ENCODE measurements at places on chromosomes 3 and 15. TPM values are rescaled to one million over a fixed set of nuclear protein-coding genes. Genes with fewer than 3 reads are reported as not detected.

DNA sequence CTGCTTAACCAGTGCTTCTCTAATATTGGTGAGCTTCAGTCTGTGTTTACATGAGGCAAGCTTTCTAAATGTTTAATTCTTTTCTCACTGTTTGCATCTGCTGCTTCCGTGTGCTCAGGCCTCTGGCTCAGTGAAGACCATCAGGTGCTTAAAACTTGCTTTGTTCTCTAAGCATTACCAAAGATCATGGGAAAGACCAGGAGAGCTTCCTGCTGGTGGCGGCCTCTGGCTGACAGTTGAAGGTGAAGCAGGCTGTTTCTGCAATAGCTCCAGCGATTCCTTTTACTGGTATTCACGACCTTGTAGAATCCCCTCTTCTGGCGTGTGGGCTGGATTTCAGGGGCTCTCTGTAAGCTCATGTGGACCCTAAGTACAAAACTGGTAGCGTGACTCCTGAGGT is 45.1 kb downstream of the EDEM1 start:
- no peak for DNase-seq

GRCh38 chr15:41914411-41914810 is 20.6 kb upstream of the SPTBN5 start:
- peak; percentile 75 for DNase-seq

Gene C2CD4A
- 0.05 TPM for total RNA-seq

GRCh38 chr3:52537165-52537620 is 788 bp downstream of the UQCC5 start:
- DNase-seq, result no peak

Gene CNTN3
- 1.3 TPM for total RNA-seq

Gene CFAP100
- total RNA-seq, result not detected

- DNase-seq, result no peak
Measured at GRCh38 chr15:62958528-62959363, 83.8 kb upstream of the TPM1 start.

GRCh38 chr3:132503559-132503958 is 86.3 kb downstream of the DNAJC13 start:
- DNase-seq, result no peak

DNA sequence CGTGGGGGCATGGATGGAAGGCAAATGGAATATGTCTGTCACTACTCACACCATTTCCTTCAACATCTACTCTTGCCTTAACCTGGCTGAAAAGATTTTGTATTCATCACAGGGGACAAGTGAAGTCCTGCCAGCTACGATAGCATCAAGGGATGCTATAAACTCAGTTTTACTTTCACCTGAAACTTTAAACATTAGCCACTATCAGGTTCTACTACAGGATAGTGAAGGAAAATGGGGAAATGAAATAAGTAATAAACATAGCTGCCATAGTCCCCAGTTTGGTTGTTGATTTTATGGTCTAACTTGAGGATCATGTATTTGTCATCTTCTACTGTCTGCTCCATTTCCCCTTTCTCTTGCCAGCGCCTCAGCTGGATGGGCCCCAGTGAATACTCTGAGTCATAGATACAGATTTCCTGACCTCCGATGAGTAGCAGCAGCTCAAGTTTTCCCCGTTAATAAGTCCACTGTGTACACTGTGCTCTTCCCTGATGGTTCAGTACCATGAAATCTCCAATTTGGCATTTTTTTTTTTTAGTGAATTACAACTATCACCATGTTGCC is 338.2 kb upstream of the SLCO3A1 start:
- no peak for DNase-seq

Gene CTXN2
- not detected for total RNA-seq

GRCh38 chr3:28291577-28291976 is 50.2 kb downstream of the CMC1 start:
- no peak for DNase-seq

DNA sequence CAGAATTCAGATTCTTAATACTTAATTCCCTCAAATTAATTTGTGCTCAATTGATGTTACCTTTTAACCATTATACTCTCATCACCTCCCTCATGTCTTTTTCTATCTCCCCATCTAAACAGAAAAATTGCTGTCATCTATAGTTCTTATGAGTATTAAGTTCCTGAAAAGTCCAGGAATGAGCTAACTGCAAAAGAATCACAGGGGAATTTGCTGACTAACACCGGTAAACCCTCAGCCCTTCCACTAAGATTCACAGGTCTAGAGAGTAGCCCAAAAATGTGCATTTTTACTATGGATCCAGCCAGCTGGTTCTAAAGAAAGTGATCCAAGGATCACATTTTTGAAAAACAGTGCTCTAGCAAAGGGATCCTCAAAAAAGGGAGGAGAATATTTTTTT is 67.0 kb downstream of the SETD2 start:
- no peak for DNase-seq

DNA sequence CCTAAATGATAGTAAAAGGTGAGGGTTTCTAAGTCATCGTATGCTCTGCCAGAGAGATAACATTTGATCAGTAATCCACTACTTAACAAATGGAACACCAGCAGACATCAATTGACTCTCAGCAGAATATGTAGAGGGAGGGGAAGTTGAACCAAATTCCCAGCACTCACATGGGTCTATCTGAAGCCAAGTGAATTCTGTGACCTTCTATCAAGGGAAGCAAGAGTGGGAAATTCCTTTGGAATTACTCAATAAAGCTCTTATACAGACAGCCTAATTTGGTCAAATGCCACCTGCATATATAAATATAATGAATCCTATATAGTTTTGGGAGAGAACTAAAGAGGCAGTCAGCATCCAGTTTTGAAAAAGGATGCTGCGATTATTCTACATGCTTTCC is 15.8 kb upstream of the KCNMB2 start:
- DNase-seq, result no peak

Gene PPM1L
- total RNA-seq, result 28.8 TPM

GRCh38 chr3:13658681-13659080 is 109.8 kb downstream of the FBLN2 start:
- DNase-seq, result no peak

Gene PRKAR2A
- 48.1 TPM for total RNA-seq

- no peak for DNase-seq
Measured at GRCh38 chr3:2921903-2922302, 188.3 kb downstream of the IL5RA start.

DNA sequence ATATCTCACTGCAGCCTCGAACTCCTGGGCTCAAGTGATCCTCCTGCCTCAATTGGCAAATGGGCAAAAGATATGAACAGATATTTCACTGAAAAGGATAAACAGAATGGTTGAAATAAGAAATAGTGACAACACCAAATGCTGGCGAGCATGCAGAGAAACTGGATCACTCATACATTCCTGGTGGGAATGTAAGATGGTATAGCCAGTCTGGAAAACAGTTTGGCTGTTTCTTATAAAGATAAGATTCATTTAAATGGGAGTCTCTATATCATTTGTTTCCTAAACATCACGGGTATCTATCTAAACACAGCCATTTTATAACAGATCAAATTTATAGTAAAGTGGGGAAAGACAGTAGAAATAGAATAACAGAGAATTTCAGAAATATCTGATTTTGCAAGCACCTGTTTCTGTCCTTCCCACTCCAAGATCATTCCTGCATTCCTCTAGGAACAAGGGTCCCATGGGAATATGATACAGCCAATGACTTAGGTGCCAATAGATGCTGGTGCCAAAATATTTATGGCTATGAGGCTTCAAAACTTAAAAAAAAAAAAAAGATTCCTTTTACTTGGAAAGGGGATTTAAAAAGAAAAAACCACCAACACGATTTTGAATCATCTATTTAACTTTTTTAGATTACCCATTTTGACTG is 9.9 kb upstream of the TFDP2 start:
- no peak for DNase-seq

DNA sequence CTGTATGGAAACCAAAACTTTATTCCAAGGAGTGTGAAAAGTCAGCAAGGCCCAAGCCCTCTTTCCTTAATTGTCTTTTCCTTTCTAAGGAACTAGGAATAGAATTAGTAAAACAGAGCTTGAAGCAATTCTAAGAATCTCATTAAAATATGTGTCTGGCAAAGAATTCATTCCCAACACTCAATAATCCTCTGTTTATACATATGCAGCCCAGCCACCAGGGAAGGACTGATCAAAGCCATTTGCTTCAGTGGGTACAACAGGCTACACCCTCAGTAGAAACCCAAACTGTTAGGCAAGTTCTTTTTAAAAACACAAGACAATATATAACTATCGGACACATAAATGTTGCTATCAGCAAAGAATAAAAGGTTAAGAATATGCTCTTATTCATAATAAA is 266.9 kb downstream of the ERC2 start:
- DNase-seq, result no peak

GRCh38 chr3:41095702-41096101 is 103.6 kb upstream of the CTNNB1 start:
- DNase-seq, result no peak

GRCh38 chr3:119497820-119498185 is 544 bp upstream of the TIMMDC1 start:
- DNase-seq, result no peak

GRCh38 chr15:77851086-77851485 is 218.4 kb upstream of the LINGO1 start:
- DNase-seq, result peak; percentile 22

GRCh38 chr15:99017322-99017701 is 9.7 kb upstream of the PGPEP1L start:
- no peak for DNase-seq

Gene GOLGA8T
- total RNA-seq, result 1.6 TPM

Gene CCR8
- not detected for total RNA-seq

DNA sequence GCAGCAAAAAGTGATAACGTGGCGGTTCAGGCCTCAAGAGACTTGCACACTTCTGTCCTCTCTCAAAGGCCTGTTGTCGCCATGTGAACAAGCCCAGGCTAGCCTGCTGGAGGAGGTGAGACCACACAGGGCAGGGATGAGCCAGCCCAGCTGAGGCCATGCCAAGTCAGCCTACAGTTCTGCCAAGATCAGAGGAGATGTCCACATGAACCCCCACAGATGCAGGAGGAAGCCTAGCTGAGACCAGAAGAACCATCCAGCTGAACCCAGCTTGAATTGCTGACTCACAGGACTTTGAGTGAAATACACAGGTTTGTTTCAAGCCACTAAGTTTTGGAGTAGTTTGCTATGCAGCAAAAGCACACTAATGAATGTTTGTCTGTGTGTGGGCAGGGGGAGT is 50.3 kb upstream of the SEC13 start:
- no peak for DNase-seq

Gene KCNMB2
- total RNA-seq, result 3.8 TPM

DNA sequence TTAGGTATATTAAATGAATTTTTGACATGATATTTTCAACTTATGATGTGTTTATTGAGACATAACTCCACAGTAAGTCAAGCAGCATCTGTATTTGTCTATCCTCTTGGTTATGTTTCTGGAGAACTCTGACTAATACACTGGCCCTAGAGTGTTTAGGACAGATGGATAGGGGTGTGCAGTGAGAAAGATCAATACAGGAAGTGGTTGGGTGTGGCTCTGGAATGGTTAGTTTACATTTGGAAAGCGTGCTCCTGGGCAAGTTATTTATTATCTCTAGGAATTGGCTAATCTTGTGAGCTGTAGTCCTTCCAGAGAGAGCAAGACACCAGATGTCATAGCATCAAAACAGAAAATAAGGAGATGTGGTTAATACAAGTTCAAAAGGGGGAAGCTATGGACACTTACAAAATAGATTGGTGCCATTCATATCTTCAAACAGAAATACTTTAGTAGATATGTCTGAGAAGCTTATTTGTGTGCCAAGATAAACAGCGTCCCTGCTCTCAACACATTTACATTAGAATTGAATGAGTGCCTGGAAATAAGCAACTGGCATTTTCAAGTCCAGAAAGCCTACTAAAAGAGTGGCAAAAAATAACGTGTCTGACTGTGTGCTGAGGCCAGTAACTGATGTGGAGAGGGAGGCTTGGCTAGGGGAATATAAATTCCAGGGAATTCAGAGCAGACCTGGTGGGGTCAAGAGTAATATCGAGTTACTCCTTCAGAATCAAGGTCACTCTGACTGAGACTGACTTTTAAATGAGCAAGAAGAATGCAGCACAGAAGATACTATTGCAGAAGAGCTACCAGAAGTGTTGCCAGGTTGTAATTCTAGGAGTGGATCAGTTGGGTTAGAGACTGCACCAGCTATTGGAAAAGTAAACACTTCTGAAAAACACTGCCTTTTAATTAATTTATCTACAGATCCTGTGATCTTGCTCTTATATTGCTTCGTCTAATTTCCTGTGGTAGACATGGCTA is 33.4 kb upstream of the PLAAT1 start:
- DNase-seq, result no peak

DNA sequence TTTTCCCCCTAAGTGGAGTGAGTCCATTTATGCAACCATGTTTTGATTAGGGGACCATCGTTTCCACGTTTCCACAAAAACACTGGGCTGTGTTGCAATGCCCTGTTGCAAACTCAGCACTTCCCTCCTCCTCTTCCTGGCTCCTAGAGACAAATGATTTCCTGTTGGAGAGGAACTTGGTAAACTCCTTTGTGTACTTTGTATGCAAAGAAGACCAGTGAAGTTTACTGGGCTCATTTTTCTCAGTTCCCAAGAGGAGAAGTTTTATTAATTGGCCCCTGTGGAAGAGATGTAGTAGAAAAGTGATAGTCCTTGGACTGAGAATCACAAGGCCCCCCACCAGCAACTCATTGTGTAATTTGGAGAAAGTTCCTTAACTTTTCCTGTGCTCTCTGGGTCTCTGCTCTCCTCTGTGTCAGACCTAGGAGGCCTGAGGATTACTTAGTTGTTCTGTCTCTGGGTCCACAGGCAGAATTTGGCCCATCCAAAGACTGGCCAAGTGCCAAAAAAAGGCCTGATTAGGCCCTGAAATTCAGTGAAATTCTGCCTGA is 95.0 kb downstream of the ATG7 start:
- DNase-seq, result no peak

Gene NUP210
- 2.6 TPM for total RNA-seq

Gene STRIT1
- 4.8 TPM for total RNA-seq

GRCh38 chr3:72123908-72124441 is 339.0 kb upstream of the PROK2 start:
- DNase-seq, result no peak

Gene CCNB2
- total RNA-seq, result 0.40 TPM

- no peak for DNase-seq
Measured at GRCh38 chr3:123948449-123948848, 12.6 kb downstream of the CCDC14 start.

Gene C3orf70
- total RNA-seq, result 2.2 TPM

- DNase-seq, result no peak
Measured at GRCh38 chr3:65535260-65535659, 503.5 kb downstream of the MAGI1 start.

Gene CORO2B
- 2.7 TPM for total RNA-seq

Gene KIF7
- total RNA-seq, result 5.8 TPM

Data from cardiac septum (tissue), 1 donor.